Stomach (tissue), 19 donors: ENCODE measurements at places on chromosomes 4 and X. TPM values are rescaled to one million over a fixed set of nuclear protein-coding genes. Genes with fewer than 3 reads are reported as not detected.

Gene DUX4
- not detected for total RNA-seq

GRCh38 chr4:6760865-6761264, 21.7 kb upstream of the KIAA0232 start:
- DNase-seq = no peak

DNA sequence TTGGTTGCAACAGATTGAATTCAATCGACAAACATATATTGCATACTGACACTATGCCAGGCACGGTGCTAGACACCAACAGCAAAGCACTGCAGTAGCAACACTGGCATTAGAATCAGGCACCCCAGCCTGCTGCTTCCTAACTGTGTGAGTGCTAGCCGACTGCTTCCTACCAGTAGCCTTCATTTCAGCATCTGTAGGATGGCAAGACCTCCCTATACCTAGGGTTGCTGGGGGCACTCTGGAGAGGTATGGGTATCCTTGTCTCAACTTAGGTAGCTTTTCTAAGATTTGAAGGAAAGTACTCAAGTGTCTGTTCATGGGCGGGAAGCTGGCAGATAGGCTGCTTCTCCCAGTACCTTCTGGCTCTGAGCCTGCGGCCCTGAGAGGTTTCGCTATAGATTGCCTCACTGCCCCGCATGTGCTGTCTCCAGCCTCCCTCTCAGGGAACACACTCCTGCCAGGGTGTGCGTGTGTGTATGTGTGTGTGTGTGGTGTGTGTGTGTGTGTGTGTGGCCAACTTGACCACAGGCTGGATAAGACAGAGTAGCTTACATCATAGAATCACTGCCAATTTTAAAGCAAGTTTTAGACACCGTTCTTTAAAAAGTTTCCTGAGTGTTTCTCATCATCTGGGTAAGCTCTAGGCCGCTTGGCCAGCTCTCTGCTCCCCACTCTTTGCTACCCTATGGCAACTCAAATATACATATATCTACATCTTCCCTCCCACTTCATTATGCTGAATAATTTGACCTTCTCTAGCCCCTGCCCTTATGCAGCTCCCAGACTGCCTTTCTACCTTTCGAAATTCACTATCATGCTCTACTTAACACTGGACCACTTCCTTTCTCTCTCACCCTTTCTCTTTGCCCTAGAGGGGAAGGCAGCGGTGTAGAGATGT, 97.0 kb upstream of the PJA1 start:
- DNase-seq = peak; percentile 50

DNA sequence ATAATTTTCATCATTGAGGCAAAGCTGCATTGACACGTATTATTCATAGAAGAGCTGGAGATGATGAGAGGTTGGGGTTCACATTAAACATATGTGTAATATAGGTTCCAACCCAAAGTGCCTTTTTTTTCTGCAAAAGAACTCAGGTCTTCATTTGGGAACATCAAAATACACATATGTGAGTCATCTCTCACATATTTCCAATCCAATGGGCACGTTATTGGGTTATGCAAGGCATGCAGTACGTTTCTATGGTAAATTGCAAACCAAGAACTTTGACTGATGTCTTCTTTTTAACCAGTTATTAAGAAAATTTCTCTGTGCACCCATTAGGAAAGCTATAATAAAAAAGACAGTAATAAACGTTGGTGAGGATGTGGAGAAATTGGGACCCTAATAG, 150.3 kb upstream of the FAM9B start:
- no peak for DNase-seq

DNA sequence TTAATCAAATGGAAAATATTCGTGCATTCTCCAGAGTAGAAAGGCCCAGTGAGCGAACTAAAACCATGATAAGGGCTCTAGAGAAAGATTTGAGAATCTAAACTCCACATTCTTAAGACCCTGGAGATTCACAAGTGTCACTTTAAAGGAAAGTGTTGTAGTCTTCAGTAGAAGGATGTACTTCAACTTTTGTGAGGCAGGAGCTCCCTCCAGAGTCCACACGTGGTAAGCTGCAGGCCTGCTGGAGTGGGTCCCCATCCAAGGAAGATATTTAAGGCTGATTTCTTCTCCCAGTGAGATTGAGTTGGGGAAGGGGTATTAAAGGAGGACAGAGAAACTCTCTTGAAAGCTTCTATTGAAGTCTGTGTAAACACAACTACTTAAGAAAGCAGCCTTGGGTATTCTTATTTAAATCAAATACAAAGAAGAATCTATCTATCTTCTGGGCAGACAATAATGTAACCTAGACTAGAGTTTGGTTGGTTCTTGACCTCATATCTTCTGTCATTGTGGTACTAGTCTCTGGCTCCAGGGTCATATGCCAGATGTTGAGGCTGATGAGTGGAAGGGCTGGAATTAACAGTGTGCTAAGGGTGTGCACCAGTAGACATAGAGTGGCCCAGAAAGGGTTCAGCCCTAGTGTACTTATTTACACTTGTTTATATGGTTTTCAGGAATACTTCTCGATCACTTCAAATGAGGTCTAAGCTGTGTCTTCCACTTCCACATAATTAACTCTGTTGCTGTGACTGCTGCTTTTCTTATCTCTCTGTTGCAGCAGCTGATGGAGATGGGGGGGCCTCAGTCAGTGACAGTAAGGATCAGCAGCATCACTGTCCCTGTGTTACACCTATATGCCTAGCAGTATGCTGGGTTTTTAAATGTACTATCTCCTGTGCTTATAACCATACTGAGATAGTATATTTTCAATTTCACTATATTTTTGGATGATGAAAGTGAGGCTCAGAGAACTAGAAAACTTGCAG, 76.1 kb downstream of the HMGB2 start:
- DNase-seq = peak; percentile 85

Gene ADAMTS3
- 0.89 TPM for total RNA-seq

- no peak for DNase-seq
Measured at GRCh38 chr4:189117426-189117825, 823.2 kb upstream of the FRG1 start.

- no peak for DNase-seq
Measured at GRCh38 chr4:56540826-56541225, 35.2 kb downstream of the ARL9 start.

Gene DMD
- total RNA-seq = 117 TPM

GRCh38 chr4:122668241-122668640, 47.4 kb upstream of the IL21 start:
- no peak for DNase-seq

GRCh38 chr4:121156822-121157769, 7.0 kb downstream of the TNIP3 start:
- no peak for DNase-seq

- no peak for DNase-seq
Measured at GRCh38 chr4:53658029-53658428, 66.7 kb upstream of the LNX1 start.

DNA sequence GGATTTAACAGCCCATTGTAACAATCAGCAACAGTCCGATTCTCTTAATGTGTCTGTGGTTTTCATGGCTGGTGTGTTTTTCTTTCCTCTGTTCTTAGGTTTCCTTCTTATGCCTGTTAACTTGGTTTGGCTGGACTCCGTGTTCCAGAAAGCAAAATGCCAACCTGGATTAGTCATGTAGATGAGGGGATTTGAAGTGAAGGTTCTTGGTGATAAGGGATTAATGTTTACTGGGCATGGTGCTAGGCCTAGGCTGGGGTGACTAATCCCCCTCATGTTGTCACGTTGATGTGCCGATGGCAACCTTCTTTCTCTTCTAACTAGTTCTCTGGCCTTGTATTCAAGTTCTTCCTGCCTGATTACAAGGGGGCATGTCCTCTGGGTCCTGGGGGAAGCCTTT, 85.9 kb downstream of the REPS2 start:
- no peak for DNase-seq

GRCh38 chr4:187413564-187414358, 581.8 kb upstream of the ZFP42 start:
- no peak for DNase-seq

GRCh38 chr4:7722766-7723387, 216.8 kb downstream of the AFAP1 start:
- DNase-seq = no peak

Gene RRH
- 13.4 TPM for total RNA-seq

Gene PIR
- 12.9 TPM for total RNA-seq

Gene C4orf51
- total RNA-seq = not detected

DNA sequence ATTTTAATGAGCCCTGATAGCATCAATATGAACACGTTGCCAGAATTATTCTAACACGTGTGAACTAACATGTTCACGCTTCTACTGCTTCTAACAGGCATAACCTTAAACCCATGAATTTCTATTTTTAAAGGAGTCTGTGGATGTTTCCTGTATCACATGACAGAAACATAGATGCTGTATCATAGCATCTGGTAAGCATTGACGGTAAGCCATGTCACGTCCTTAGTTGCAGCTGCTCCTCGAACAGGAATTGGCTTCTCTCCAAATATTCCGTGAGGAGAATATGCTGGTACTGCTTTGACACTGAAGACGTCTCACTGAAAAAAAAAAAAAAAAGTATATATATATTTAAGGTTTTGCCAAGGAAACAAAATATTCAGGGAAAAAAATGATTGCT, 105.1 kb upstream of the MXRA5 start:
- no peak for DNase-seq

DNA sequence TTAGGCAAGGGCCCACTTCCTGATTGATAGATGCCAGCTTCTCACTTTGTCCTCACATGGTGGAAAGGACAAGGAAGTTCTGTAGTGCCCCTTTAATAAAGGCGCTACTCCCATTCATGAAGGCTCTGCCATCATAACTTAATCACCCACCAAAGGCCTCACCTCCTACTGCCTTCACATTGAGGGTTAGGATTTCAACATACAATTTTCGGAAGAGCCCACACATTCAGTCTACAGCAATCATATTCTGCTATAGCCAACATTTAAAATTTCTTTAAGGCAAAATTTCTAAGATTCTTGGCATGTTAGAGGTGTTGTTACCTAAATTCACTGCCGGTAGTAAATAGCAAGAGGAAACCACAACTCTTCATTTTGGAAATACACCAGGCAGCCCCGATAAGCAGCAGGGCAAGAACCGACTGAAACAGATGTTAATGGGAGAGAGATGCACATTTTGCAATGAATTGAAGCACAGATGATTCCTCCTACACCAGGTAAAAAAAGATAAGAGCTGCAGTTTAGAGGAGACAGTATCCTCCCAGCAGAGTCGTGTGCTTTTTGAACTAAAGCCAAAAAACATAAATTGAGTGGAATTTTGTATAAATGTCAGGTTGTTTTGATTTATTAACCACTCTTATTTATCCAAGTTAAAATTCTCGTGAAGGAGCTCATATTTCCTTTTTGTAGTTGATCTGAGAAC, 594.9 kb downstream of the KCTD8 start:
- DNase-seq = no peak

Gene GABRG1
- not detected for total RNA-seq

Gene SLITRK4
- not detected for total RNA-seq

Gene UGT2A1
- total RNA-seq = not detected

Gene CT45A10
- not detected for total RNA-seq

Gene PTPN13
- 2.3 TPM for total RNA-seq

Gene SHROOM2
- total RNA-seq = 3.7 TPM

DNA sequence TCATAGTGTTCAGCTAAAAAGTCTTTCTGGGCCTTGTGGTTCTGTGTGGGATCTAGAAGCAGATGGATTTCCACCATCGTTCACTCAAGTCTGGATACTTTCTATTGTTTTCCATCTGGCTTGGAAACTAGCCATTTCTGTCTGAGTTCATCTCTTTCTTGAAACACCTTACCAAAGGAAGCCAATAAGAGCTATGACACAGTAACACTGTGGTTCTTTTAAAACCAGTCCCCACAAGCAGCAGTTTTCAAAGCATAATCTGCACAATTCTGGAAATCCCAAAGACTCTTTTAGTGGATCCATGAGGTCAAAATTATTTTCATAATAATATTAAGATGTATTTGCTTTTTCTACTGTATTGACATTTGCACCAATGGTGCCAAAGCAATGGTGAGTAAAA, 234.2 kb upstream of the TET2 start:
- no peak for DNase-seq

Gene BBS7
- 19.3 TPM for total RNA-seq

- no peak for DNase-seq
Measured at GRCh38 chr4:123536225-123536624, 139.6 kb downstream of the SPRY1 start.

DNA sequence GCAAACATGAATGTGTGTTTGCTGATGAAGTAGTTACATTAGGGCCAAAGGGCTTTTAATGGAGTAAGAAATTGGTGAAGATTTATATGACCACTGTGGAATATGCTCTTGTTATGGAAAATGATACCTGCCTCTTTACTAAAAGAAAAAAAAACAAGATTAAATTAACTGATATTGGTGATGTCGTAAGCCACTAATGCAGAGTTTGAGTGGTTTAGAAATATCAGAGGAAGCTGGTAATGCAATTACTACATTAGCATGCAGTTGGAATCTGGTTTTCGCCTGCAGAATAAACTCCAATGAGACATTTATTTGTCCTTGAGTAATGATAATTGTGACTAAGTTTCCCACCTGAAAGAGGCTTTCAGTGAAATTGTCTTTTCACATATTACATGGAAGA, 597.9 kb downstream of the GALNTL6 start:
- DNase-seq = peak; percentile 18

DNA sequence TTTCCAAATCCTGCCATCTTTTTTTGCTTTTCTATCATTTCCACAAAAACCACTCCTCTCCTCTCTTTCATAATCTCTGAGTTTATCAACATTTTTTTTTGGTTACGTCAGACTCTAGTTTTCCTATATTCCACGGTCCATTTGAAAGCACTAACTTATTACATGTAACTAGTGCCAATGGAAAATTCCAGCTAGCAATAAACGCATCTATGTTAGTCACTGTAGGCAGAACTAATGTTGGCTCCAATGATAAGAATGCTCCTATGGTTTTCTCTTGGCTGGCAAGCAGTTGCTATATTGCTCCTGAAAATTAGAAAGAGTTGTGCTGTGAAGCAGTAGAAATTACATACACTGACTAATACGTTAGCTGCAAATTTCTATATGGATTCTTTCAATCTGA, 634.6 kb upstream of the FTHL17 start:
- peak; percentile 2 for DNase-seq

Gene EFHC2
- 0.87 TPM for total RNA-seq

GRCh38 chrX:126165721-126166461, at the start of gene DCAF12L2:
TSS of gene DCAF12L2 (minus strand) at chrX:126166289. CDS start at chrX:126165924, 365 bp downstream.
- DNase-seq = peak; percentile 40

DNA sequence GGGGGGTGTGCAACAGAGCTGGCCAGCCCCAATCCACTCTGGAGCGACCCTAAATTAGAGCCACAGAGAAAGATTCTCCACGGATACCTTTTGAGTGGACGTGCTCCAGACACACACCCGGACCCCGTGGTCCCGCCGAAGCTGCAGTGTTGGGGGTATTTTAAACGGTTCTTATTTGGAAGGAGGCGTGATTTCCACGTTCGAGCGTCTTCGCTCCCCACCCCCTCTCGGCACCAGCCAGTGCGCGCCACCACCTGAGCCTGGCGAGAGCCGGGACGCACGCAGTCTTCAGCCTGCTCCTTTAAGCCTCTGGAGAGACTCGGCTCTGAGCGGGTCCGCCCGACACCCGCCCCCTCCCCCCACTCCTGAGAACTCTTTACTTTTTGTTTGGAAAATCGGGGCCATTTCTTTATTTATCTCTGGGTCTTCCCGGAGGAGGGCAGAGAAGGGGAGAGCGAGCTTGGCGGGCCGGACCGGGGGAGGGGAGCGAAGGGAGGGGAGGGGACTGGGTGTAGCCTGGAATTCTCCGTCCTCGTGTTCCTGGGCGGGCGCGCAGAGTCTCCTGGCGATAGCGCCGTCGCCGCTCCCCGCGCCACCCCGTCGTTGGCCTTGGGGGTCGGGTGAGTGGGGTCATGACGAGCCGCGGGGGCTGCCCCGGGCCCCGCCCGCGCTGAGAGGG, 668 bp upstream of the PTCHD1 start:
- peak; percentile 67 for DNase-seq
